Astrocyte of the spinal cord (primary cell): ENCODE measurements at places on chromosomes 4 and X.

- no peak for DNase-seq
These were observed 125.1 kb downstream of the MAML3 start for GRCh38 chr4:140028676-140029517.

DNA sequence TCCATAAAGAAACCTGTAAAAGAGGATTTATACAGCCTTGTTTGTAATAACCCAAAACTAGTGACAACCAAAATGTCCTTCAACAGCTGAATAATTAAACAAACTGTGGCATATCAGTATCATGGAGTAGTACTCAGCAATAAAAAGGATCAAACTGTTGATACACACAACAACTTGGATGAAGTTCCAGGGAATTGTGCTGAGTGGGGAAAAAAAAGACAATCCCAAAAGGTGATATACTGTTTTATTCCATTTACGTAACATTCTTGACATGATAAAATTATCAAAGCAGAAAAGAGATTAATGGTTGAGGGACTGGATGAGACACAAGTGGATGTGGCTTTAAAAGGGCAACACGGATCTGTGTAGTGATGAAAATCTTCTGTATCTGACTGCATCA is 7.8 kb downstream of the CLIC2 start:
- DNase-seq = no peak

GRCh38 chr4:86055898-86056297 is 304.0 kb downstream of the MAPK10 start:
- DNase-seq = peak; percentile 24

DNA sequence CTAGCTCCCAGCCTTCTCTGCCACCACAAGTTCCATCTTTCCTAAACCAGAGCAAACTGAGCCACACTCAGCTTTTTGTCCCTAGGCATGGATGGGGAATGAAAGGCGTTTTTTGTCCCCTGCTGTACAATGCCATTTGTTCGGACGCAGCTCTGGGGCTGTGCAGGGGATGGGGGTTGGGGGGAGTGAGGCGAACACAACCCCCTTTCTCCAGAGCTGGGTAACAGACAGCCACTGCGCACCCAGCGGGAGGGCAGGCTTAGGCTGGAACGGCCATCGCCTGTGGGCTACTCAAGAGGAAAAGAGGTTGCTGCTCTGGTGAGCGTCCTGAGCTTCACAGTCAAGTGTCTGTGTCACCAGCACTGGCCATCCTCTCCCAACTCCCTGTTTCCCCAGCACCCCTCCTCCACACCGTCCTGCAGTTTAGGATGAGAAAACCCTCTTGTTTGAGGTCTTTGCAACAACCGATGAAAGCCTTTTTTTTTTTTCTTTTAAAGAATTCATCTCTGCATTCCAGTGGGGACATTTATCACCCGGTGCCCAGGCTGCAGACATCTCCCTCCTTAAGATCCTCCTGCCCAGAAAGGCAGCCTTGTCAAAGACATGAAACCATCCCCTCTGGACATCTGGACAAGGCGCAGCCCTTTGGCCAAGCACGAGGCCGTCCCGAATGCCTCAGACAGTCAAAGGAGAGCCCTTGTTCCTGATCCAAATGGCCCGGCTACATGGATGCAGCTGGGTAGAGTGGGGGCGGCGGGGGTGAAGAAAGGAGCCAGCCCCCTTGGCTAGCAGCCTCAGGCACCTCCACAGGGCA is 419.6 kb downstream of the BCOR start:
- DNase-seq = no peak

DNA sequence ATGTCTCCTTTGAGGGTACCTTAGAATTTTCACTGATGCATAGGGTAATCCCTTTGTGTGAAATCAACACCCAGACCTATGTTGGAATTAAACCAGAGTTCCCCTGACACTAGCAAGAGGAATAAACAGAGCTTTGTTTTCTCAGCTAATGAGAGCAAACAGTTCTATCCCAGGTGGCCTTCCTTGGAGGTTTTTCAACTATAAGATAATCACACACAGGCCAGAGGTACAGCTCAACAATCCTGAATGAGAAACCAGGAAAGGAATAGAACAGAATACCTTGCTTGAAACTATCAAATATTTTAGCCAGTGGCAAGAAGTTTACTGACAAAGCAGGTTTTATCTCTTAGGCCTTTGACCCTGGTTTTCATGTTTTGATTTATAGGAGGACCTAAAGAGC is 100.2 kb downstream of the OTC start:
- DNase-seq = no peak

GRCh38 chrX:44432641-44433040 is 89.2 kb upstream of the EFHC2 start:
- no peak for DNase-seq

GRCh38 chr4:38452009-38452408 is 212.0 kb upstream of the KLF3 start:
- DNase-seq = no peak

- DNase-seq = no peak
These were observed 8.9 kb upstream of the RGS12 start for GRCh38 chr4:3283916-3284315.

DNA sequence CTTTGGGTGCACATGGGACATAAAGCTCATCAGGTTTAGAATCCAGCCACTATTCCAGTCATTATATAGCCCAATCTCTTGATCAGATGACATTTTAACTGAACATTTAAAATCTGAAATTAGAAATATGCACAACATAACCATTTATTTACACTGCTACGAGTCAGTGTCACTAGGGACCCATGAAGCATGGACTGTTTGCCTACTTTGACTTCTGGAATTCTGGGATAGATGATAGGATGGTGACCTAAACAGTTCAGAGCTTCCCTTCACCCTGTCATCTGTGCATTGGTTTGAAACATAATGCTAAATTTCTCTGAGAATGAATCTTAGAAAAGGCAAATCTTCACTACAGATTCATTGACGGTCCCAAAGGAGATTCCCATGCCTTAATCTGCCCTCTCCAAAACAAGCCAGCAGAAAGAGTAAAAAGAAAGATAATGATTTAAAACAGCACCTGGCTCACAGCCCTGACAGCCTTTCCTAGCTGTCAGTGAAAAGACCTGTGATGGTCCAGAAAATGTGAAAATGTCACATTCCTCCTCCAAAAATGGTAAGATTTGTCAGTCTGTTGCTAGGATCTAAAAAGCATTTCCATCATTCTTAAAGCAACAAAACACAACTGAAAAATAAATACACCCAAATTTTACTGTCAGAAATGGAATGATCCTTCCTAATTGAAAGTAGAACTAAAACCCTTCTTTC is 18.9 kb upstream of the HERC3 start:
- no peak for DNase-seq

DNA sequence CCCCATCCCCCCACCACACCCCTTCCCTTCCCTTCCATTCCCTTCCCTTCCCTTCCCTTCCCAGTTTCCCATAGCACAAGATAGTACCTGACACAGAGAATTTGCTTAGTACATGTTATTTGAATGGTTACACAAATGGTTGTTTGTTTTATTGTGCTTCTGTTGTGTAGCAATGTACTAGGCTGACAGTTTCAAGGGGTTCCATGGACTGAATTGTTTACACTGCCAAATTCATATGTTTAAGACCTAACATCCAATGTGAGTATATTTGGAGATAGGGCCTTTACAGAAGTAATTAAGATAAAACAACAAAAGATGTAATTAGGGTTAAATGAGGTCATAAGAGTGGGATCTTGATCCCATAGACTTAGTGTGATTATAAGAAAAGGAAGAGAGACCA is 133.5 kb downstream of the FRAS1 start:
- DNase-seq = no peak

- DNase-seq = no peak
These were observed 55.9 kb upstream of the GABRA2 start for GRCh38 chr4:46445710-46446314.

- DNase-seq = peak; percentile 83
These were observed 586.1 kb downstream of the FSTL5 start for GRCh38 chr4:161577579-161578301.

DNA sequence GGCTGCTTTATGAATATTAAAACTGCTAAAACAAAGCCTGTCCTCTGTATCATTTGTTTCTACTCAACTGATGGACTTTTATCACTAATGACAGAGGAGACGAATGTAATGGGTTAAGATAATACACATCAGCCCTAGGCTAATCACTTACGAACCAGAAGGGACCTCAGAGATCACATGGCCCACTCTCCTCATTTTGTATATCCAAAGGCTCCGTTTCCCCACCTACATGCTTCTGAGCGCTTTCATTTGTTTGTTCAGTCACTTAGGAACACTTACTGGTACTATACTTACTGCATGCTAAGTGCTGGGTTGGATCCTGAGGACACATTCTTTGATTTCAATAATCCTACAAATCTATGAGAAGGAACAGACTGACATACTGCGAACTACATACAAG is 169.3 kb downstream of the CEP135 start:
- no peak for DNase-seq

GRCh38 chrX:9829308-9830267 is 43.4 kb downstream of the SHROOM2 start:
- peak; percentile 86 for DNase-seq

DNA sequence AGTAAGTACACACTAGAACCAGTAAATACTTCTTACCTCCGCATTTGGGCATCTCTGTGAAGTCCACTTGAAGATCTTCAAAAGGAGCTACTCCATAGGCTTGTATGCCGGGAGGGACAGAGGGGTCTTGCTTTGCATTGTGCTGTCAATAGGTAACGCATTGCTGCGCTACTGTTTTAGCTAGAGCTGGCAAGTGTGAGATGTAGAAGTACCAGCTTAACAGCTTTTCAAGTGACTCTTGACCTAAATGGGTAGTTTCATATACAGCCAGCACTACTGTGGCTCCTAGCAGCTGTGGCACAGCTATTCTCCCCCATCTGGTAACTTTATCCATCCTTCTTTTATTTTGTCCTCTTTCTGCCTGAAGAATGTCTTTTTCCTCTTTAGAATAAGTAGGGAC is 205.3 kb upstream of the KLF8 start:
- no peak for DNase-seq

DNA sequence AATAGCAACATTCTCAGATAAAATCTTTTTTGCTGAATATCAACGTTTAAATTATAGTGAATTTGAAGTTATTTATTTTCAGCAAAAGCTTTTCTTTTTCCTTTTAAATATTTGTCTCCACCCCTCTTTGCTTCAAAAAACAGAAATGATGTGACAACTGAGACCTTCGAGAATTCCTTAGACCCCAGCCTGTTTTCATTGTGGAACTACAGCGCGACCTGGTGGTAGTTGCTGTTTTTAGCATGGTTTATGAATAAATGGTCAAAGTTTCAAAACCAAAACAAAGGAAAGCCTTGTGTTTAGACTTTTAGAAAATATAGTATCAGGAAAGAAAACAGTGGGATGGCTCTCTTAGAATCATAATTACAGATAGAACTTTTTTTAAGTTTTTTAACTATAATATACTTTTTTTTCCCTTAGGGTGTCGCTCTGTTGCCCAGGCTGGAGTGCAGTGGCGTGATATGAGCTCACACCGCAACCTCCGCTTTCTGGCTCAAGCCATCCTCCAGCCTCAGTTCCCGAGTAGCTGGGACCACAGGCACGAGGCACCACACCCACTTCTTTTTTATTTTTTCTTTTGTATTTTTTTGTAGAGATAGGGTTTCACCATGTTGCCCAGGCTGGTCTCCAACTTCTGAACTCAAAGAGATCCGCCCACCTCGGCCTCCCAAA is 26.8 kb upstream of the TMEM184C start:
- DNase-seq = peak; percentile 85

GRCh38 chr4:140222171-140222570 is 68.2 kb upstream of the MAML3 start:
- DNase-seq = peak; percentile 44

- peak; percentile 8 for DNase-seq
These were observed 302.6 kb downstream of the CBLL2 start for GRCh38 chrX:22575161-22575845.

- DNase-seq = no peak
These were observed 87.9 kb upstream of the C4orf50 start for GRCh38 chr4:6106156-6106555.

GRCh38 chr4:139581096-139581495 is 25.1 kb upstream of the SETD7 start:
- DNase-seq = no peak

- DNase-seq = no peak
These were observed 12.7 kb downstream of the MSANTD1 start for GRCh38 chr4:3261411-3262207.

GRCh38 chr4:3041192-3042142 is 32.9 kb downstream of the HTT-AS start:
- peak; percentile 21 for DNase-seq

GRCh38 chr4:169000315-169000714 is 9.7 kb downstream of the CBR4 start:
- no peak for DNase-seq

DNA sequence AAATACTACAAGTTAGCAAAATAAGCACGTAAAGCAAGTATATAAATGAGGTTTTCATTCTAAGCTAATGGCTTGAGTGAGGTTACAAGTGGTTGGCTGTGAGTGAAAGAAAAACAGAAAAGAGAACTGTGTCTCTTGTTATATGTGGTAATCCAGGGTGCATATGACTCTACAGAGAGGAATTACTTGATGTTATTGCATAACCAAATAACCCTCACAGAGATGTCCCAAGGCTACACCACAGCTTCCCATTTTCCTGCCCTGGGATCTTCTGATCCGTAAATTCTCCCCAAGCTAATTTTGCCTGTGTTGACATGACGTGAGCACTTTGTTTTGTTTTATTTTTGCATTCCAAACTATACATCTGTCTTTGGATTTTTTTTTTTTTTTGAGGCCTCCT is 470.0 kb upstream of the INTU start:
- DNase-seq = peak; percentile 64

GRCh38 chr4:119048446-119048845 is 87.2 kb upstream of the MYOZ2 start:
- DNase-seq = no peak
